Testis (tissue), 5 donors: ENCODE measurements at places on chromosomes 16 and 17.

DNA sequence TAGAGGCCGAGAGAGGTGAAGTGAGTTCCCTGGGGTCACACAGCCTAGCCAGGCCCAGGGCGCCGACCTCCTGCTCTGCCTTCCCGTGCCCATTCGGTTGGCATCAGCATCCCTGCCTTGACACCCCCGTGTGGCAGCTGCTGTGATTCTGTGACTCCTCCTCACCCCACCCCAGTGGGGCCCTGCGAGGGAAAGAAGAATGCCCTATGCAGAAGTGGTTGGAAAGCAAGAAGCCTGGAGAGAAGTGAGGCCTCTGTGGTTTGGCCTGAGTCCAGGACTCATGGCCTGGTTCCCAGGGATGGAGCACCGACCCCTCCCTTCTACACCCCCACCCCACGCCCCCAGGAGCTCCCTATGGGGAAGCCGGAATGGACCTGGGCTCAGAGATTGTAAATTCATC lies 296.2 kb downstream of the SEC14L1 start:
- DNase-seq, result no peak
- no peaks in the 10 kb centered on the region for H3K36me3 ChIP-seq
- no peaks in the 10 kb centered on the region for H3K27me3 ChIP-seq
- H3K27ac ChIP-seq, result no peak overlapping the region
- no peak overlapping the region for H3K4me3 ChIP-seq
- peaks cover 80% of the 10 kb centered on the region for H3K4me1 ChIP-seq

DNA sequence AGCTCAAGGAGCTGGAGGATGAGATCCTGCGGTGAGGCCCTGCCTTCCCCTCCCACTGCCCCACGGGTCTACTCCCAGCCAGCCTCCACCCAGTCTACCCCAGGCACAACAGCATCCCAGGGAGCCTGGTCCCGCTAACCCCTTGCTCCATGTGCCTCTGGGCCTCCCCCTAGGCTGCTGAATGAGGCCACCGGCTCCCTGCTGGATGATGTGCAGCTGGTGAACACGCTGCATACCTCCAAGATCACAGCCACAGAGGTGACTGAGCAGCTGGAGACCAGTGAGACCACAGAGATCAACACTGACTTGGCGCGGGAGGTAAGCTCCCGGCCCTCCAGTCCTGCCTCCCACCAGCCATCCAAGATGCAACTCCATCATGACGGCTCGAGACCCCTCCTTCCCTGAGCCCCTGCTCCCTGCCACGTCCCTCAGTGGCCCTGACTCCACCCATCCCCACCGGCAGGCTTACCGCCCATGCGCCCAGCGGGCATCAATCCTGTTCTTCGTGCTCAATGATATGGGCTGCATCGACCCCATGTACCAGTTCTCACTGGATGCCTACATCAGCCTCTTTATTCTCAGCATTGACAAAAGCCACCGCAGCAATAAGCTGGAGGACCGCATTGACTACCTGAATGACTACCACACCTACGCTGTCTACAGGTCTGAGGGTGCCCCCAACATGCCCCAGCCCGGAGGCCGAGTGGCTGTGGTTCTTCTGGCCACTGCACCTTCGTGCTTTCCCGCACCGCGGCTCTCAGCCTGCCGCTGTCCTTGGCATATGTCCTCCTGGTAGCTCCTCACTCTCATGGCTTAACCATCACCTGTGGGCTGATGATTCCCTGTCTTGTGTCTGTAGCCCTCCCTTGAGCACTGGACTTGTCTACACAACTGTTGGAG lies 15.0 kb upstream of the KDM6B start:
- H3K36me3 ChIP-seq, result no peaks in the 10 kb centered on the region
- no peak overlapping the region for H3K27ac ChIP-seq
- no peaks in the 10 kb centered on the region for H3K4me1 ChIP-seq
- no peak overlapping the region for H3K4me3 ChIP-seq
- DNase-seq, result no peak

DNA sequence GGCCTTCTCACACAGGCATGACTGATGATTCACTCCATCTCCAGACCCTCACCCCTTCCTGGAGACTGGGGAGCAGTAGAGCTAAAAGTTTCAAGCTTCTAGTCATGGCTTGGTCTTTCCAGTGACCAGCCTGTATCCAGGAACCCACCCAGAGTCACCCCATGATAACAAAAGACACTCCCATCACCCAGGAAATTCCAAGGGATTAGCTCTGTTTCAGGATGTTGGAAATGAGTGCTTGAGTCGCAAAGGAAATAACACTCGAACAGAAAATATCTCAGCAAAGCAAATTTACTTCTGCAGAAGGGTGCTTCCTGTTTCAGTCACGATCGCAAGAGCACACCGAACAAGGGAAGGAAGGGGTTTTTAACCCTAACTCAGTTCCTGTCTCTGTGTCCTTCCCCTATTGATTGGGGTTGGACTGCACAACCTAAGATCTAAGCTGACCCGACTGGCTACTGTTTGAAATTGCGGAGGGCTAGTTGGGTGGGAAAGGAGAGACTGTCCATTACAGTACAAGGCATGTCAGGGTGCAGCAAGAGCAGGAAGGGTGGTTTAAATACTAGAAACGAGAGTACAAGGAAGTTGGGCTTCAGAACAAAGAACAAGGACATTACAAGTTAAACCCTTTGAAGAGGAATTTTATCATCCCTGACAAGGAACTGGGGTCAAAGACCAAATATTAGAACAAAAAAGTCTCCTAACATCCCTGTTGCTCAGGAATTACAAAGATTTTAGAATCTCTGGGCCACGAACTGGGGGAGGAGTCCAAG lies 224.4 kb upstream of the CACNG5 start:
- H3K36me3 ChIP-seq, result no peaks in the 10 kb centered on the region
- H3K4me3 ChIP-seq, result no peak overlapping the region
- H3K27ac ChIP-seq, result no peak overlapping the region
- H3K27me3 ChIP-seq, result no peaks in the 10 kb centered on the region
- no peaks in the 10 kb centered on the region for H3K4me1 ChIP-seq
- no peak for DNase-seq

- H3K36me3 ChIP-seq, result no peaks in the 10 kb centered on the region
- H3K27me3 ChIP-seq, result no peaks in the 10 kb centered on the region
- no peaks in the 10 kb centered on the region for H3K4me1 ChIP-seq
- H3K4me3 ChIP-seq, result no peak overlapping the region
Measured at GRCh38 chr16:83701494-83701893, 106.3 kb upstream of the HSBP1 start.

GRCh38 chr17:77404812-77405581 lies 264.2 kb downstream of the SEC14L1 start:
- H3K27me3 ChIP-seq, result no peaks in the 10 kb centered on the region
- H3K4me3 ChIP-seq, result no peak overlapping the region
- peaks cover 27% of the 10 kb centered on the region for H3K4me1 ChIP-seq
- peak overlapping the region; percentile 34 for H3K27ac ChIP-seq
- no peaks in the 10 kb centered on the region for H3K36me3 ChIP-seq
- DNase-seq, result no peak
